CD8-positive, alpha-beta memory T cell (primary cell): ENCODE measurements at places on chromosomes 12 and 14.

DNA sequence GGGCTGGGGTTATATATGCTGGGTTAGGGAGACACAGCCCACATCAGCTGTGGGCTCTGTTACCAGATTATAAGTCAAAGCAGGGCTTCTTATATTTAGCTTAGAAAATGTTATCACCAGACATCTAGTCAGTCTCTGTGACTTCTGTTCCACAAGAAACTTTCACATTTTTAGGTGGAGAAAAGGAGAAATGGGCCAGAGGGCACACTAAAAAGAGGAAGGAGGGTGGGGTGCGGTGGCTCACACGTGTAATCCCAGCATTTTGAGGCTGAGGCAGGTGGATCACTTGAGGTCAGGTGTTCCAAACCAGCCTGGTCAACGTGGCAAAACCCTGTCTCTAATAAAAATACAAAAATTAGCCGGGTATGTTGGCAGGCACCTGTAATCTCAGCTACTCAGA, 28.0 kb upstream of the SLC38A1 start:
- H3K36me3 ChIP-seq = no peaks in the 10 kb centered on the region
- no peak overlapping the region for H3K27ac ChIP-seq

DNA sequence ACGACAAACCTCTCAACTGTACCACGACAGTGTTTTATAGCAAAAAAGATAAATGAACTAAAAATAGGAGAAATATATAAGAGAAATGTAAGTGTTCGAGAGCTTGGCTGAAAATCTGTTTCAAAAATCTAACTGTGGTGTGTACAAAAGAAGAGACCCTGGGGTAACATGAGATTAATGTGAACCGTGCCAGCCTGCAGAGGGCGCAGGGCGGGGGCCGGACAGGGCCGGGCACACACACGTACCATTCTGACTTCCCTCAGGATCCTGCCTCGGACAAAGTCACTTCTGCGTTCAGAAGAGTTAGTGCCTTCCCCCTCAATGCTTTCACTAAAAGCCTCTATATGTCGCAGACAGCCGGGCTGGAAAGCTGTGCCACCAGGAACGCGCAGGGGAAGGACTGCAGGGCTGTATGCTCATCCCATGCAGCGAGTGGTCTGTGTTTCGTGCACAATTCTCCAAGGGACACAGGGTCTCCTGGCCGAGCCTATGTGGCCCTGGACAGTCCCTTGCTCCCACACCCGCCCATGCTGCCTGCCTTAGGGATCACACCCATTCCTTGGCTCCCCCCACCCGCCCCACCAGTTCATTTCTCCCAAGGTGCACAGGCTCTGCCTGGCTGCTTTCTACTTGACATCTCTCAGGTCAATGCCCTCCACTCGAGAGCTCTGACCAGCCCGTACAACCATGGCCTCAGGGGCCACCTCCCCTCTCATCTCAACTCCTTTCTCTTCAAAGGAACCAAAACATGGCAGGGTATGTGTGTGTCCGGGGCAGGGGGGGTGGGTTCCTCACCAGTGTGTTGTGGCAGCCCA, 8.5 kb downstream of the CDCA4 start:
- no peaks in the 10 kb centered on the region for H3K27me3 ChIP-seq
- DNase-seq = no peak
- H3K4me3 ChIP-seq = no peak overlapping the region

DNA sequence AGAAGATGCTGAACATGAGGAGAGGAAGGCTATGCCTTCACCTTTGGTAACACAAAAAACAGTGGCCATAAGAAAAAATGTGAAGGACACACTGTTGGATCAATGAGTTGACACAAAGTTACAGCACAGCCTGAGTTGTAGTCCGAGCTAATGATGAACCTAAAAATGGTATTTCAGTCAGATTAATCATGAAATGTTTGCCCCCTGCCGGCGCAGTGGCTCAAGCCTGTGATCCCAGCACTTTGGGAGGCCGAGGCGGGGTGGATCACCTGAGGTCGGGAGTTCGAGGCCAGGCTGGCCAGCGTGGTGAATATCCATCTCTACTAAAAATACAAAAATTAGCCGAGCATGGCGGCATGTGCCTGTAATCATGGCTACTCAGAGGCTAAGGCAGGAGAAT, 1.3 kb upstream of the CAPRIN2 start:
- DNase-seq = no peak
- peaks cover 17% of the 10 kb centered on the region for H3K4me1 ChIP-seq
- no peaks in the 10 kb centered on the region for H3K27me3 ChIP-seq
- H3K4me3 ChIP-seq = no peak overlapping the region
- H3K27ac ChIP-seq = no peak overlapping the region
- H3K36me3 ChIP-seq = no peaks in the 10 kb centered on the region

DNA sequence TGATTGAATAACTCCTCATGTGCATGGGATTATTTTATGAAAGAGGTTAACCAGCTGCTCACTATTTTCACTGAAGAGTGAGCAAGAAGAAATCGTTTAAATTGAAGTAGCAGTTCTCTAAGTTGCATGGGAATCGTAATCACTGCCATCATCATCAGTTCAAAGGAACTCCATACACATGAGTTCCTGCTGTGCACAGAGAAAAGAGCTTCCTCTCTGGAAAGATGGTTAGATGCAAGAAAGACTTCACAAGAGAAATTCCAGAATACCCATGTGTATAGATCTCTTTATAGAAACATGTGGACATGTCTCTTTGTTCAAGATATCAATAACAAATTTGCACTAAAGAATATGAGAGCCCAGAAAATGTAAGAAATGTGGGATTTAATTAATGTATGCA, 291.3 kb downstream of the PDZRN4 start:
- H3K27ac ChIP-seq = no peak overlapping the region
- H3K4me3 ChIP-seq = no peak overlapping the region
- H3K36me3 ChIP-seq = no peaks in the 10 kb centered on the region
- DNase-seq = no peak

GRCh38 chr12:15910468-15910863, 666 bp upstream of the DERA start:
- no peaks in the 10 kb centered on the region for H3K36me3 ChIP-seq
- no peaks in the 10 kb centered on the region for H3K27me3 ChIP-seq
- no peak overlapping the region for H3K27ac ChIP-seq
